ENCODE measurements at places on chromosomes 3 and 15. TPM values are rescaled to one million over a fixed set of nuclear protein-coding genes. Genes with fewer than 3 reads are reported as not detected.

SEMA7A gene
- 46.7 TPM for total RNA-seq

DISP2 gene
- total RNA-seq, result 0.34 TPM

DNA sequence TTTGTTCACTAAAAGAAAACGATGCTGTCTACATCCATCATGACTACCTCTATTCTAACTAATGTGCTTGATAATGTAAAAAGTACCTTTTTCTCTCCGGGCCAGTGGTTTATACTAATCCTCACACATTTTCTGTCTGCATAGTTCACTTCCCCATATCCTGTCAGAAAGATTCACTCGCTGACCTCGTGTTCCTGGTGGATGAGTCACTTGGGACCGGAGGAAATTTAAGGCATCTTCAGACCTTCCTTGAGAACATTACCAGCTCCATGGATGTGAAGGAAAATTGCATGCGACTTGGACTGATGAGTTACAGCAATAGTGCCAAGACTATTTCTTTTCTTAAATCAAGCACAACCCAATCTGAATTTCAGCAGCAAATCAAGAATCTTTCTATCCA is 33.8 kb downstream of the COL6A5 start:
- DNase-seq, result no peak
- H3K4me3 ChIP-seq, result no peak overlapping the region
- no peaks in the 10 kb centered on the region for H3K36me3 ChIP-seq
- peaks cover 14% of the 10 kb centered on the region for H3K27me3 ChIP-seq
- H3K27ac ChIP-seq, result no peak overlapping the region
- no peaks in the 10 kb centered on the region for H3K4me1 ChIP-seq

DNA sequence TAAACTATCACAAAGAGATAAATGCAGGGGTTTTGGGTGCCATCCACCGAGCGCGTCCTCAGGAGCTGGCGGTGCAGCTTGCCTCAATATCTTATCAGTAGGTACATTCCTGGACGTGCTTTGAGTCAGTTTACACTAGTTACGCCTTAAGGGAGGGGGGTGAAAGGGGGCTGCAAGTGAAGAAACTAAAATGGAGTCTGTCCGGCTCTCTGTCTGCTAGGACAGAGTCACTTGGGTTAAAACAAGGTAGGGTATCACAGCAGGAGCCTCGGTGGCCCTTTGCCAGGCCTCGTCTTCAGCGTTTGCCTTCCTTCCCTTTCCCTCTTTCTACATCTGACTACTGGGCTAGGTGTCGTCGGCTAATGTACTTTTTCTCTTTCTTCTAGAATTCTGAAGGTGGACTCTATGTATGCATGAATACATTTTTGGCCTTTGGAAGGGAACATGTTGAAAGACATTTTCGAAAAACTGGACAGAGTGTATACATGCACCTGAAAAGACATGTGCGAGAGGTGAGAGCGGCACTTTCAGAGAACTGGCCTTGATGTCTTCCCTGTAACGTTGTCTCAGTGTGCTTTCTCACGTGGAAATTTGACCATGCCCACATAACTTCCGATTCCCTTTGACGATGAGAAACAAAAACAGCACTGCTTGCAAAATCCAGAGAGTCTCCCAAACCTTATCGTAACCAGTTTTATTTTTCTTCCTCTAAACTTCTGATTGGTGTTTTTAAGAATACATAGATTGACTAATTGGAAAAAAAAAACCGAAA is 28.8 kb downstream of the USP13 start:
- H3K4me1 ChIP-seq, result no peaks in the 10 kb centered on the region
- no peak overlapping the region for H3K27ac ChIP-seq
- H3K4me3 ChIP-seq, result no peak overlapping the region

NRG4 gene
- total RNA-seq, result not detected

GOLGA6C gene
- 0.34 TPM for total RNA-seq

DNA sequence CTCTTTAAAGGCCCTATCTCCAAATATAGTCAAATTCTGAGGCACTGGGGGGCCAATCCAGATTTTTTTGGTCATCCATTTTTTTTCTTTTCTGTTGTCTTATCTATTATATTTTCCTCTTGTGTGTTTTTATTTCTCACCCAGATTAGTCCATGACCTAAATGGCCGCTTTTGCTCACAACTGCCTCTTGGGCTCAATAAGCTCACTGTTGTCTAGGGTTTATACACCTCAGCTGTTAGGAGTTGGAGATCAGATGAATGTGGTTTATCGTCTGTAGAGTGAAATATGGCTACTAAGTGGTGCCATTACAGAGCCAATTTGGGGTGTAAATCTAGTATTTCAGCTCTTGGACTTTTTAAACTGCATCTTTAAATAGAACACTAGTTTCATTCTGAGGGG is 173.3 kb downstream of the GHSR start:
- no peak overlapping the region for H3K4me3 ChIP-seq
- no peaks in the 10 kb centered on the region for H3K4me1 ChIP-seq
- no peak for DNase-seq
- no peak overlapping the region for H3K27ac ChIP-seq
- H3K36me3 ChIP-seq, result no peaks in the 10 kb centered on the region
- H3K27me3 ChIP-seq, result no peaks in the 10 kb centered on the region

GSK3B gene
- 35.4 TPM for total RNA-seq

GRCh38 chr3:156604064-156604641 is 49.2 kb upstream of the SSR3 start:
- H3K27ac ChIP-seq, result no peak overlapping the region
- no peak for DNase-seq
- H3K27me3 ChIP-seq, result peaks cover 45% of the 10 kb centered on the region
- no peak overlapping the region for H3K4me3 ChIP-seq

- no peaks in the 10 kb centered on the region for H3K36me3 ChIP-seq
- no peak for DNase-seq
- no peak overlapping the region for H3K4me3 ChIP-seq
- H3K27me3 ChIP-seq, result no peaks in the 10 kb centered on the region
- H3K27ac ChIP-seq, result no peak overlapping the region
- H3K4me1 ChIP-seq, result peaks cover 67% of the 10 kb centered on the region
These were observed 123.0 kb downstream of the TCF12 start for GRCh38 chr15:57041416-57041815.

- H3K4me3 ChIP-seq, result no peak overlapping the region
- H3K27ac ChIP-seq, result no peak overlapping the region
- H3K27me3 ChIP-seq, result peaks cover 10% of the 10 kb centered on the region
- DNase-seq, result no peak
These were observed 33.5 kb downstream of the RASGRF1 start for GRCh38 chr15:79057050-79057449.

- H3K4me3 ChIP-seq, result no peak overlapping the region
- H3K27ac ChIP-seq, result no peak overlapping the region
- H3K27me3 ChIP-seq, result no peaks in the 10 kb centered on the region
- H3K4me1 ChIP-seq, result peaks cover 10% of the 10 kb centered on the region
- no peaks in the 10 kb centered on the region for H3K36me3 ChIP-seq
These were observed 247.7 kb downstream of the ZBTB20 start for GRCh38 chr3:114899186-114899931.

RAP2B gene
- 11.2 TPM for total RNA-seq

TUSC7 gene
- total RNA-seq, result not detected

GRCh38 chr3:48885753-48886152 is 12.9 kb downstream of the SLC25A20 start:
- H3K27me3 ChIP-seq, result no peaks in the 10 kb centered on the region
- H3K36me3 ChIP-seq, result no peaks in the 10 kb centered on the region
- no peak for DNase-seq
- H3K27ac ChIP-seq, result peak overlapping the region; percentile 38
- H3K4me3 ChIP-seq, result no peak overlapping the region

DNA sequence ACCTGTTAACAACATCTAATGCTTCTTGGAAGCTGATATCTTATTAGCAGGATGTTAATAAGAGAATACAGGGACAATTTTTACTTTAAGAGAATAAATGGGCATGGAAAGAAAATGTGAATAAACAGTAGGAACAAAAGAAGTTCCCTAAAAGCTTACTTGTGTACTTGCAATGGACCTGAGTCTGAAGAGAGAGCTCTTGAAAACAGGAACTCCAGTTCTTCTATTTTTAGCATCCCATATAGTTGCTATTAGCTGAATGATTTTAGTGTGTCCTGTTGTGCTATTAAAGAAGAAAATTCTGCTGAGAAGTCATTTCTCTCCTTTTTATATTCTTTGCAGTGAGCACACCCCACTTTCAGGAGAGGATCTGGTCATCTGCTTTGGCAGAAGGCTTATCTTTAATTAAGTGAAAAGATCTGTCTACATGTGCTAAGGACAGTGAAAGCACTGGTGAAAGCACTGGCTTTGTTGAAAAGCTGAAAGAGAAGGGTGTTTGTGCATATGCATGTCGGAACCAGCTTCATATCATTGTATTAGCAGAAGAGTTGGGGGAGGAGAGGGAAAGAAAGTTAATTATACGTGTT is 1.4 kb upstream of the ST3GAL6 start:
- H3K27me3 ChIP-seq, result peaks cover 18% of the 10 kb centered on the region
- peaks cover 5% of the 10 kb centered on the region for H3K4me1 ChIP-seq
- H3K4me3 ChIP-seq, result no peak overlapping the region
- no peak for DNase-seq

DNAH12 gene
- 0.26 TPM for total RNA-seq

RAD51 gene
- total RNA-seq, result 49.9 TPM

DNA sequence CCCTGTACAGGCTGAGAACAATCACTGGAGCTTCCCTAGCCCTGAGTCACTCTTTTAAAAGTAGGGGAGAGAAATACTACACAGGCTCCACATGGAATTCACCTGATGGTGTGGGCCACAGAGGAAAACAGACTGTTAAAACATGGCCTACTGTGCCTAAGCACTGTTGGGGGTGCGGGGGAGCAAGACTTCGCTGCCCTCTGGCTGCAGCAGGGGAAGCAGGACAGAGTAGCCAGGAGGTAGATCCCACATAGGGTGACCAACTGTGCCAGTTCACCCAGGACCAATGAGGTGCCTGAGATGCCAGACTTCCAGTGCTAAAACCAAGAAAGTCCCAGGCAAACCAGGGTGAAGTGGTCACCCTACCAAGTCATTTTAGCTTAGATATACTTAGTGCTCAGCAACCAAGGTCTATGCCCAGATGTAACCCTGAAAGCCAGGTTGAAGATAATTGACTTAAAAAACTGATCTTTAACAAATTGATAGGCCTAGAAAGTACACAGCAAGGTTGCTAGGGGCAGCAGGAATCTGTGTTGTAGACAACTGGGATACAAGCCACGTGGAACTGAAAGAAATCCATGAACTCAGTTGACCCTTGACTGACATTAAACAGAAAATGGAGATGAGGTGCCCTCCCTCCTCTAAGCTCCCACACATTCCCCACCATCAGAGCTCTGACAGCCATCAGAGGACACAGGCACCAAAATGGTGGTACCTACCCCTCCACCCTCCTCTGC is 344.2 kb upstream of the PPP2R3A start:
- H3K4me1 ChIP-seq, result no peaks in the 10 kb centered on the region
- no peak for DNase-seq
- no peaks in the 10 kb centered on the region for H3K36me3 ChIP-seq
- H3K27ac ChIP-seq, result no peak overlapping the region
- no peak overlapping the region for H3K4me3 ChIP-seq

DNA sequence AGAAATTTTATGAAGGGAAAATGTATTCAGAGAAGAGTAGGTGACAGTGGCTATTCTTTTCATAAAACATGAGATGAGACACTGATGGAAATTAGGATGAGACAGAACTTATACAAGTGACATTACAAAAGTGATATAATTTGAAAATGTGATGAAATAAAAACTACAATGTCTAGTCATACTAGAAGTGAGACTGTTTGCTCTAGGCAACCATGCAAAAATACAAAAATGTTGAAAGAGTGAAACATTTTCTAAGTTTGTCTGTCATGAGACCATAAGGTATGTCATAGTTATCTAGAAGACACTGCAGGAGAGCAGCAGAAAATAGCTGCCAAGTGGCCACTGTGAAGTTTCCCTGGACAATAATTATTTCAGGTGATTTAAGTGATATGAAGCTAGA is 459.5 kb downstream of the DIPK2A start:
- H3K4me1 ChIP-seq, result no peaks in the 10 kb centered on the region
- DNase-seq, result no peak
- H3K4me3 ChIP-seq, result no peak overlapping the region
- H3K27me3 ChIP-seq, result no peaks in the 10 kb centered on the region

PHLDB2 gene
- total RNA-seq, result 1.1 TPM

PRRT3 gene
- 7.9 TPM for total RNA-seq

DNA sequence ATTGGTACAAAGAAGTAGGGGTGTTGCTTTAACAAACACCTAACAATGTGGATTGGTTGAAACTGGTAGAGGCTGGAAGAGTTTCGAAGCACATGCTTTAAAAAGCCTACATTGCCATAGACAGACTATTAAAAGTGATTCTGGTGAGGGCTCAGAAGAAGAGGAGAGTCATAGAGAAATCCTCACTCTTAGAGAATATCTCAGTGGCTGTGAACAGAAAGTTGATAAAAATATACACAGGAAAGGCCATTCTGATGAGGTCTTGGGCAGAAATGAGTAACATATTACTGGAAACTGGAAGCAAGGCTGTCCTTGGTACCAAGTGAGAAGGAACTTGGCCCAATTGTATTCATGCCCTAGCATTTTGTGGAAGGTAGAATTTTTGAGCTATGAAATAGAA is 173.7 kb upstream of the CRBN start:
- DNase-seq, result no peak
- no peak overlapping the region for H3K4me3 ChIP-seq
- H3K27ac ChIP-seq, result no peak overlapping the region
- H3K27me3 ChIP-seq, result no peaks in the 10 kb centered on the region
